ENCODE measurements at places on chromosomes 6 and 20.

- no peak for DNase-seq
These were observed 11.0 kb upstream of the SLC22A1 start for GRCh38 chr6:160110586-160111123.

DNA sequence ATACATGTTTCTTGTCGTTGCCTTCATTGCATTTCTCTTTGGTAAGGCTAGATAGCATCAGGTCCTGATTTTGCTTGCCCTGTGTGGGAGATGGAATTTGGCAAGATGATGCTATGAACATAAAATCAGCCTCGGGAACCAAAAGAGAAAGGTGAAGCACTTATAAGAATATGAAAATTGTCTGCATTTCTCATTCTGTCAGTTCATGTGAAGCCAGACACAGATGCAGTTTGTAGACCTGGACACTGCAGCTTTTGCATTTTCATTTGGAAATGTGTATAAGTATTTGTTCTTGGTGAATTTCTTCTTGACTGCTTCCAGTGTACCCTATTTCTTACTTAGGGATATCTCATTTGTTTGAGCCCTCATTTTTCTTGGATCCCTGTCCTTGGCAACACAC lies 1.3 kb downstream of the YWHAB start:
- no peak for DNase-seq

DNA sequence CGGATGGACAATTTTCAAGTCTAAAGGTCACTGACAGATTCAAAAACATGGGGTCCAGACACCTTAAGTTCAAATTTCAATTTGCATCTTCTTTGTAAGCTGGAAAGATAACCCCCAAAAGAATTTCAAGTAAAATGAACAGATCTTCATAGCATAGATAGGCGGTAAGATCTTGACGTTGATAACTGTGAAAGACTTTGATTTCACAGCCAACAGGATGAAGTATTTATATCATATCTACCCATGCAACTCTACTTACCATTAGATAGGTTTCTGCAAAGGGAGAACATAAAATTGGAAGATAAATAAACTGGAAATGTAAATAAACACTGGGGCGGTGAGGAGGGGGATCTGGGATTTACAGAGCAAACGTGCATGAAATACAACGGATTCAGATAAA lies 137.8 kb downstream of the IPCEF1 start:
- DNase-seq = no peak

- DNase-seq = no peak
These were observed 72.8 kb upstream of the E2F3 start for GRCh38 chr6:20328924-20329300.

GRCh38 chr6:111441678-111442243 lies 41.3 kb downstream of the REV3L start:
- no peak for DNase-seq

DNA sequence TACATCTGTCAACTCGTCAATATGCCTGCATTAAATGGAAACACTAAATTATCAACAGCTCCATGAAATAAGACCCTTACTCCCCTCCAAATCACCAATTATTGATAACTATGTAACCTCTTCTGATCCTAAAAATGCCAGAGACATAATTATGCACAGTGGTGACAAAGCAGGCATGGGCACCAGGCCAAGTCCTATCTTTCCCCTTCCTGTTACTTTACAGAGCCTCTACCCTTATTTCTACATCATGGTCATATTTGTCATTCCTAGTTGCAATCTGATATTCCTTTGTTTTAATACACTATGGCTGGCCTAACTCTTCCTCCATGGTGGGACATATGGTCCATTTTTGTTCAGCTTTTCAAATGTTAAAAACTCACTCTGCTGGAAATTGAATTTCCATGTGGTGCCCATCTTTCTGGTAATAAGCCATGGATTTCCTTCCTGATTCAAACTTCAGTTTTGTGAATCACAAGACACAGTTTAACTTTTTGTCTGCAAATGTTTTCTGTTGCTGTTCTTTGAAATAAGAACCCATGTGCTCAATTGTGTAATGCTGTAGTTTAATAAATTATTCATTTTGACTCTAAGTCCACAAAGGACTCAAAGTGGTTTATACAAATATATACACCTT lies 41.8 kb upstream of the ARFGEF2 start:
- DNase-seq = no peak

GRCh38 chr6:129370268-129370916 lies 339.6 kb downstream of the ARHGAP18 start:
- DNase-seq = no peak

GRCh38 chr6:133641104-133641503 lies 247.8 kb upstream of the TCF21 start:
- no peak for DNase-seq

DNA sequence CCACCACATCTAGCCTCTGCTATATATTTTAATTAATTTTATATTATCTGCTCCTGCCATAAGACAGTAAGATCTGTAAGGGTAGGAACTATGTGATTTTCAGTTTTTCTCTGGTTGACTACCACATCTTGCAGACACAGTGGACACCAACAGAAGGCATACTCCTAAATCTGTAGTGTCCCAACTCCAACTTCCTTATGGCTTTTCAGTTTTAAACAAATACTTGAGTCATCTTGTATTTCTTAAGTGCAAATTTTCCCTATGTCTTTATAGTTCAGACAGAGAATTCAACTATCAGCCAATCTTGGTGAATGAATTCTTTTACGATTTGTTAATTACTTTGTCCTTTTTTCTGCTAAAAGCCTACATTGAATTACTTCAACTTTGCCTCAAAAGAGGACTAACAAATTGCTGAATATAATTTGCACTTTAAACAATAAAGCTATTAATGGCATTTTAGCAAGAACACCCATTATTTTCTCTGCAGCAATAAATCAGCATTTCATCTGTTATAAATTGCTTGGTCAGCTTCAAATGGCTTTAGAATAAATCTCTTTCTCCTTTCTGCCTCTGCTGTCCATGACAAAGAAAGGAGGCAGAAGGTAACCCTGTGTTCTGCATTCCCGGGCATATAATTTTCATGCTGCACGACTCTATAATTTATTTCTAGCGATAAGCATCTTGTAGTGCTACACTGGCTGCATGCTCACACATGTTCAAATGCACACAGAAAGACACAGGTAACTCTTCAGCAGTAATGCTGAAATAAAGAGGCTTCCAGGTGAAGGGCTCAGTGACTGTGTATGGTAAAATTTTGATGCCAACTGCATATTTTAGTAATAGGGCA lies 144.8 kb downstream of the BACH2 start:
- no peak for DNase-seq

DNA sequence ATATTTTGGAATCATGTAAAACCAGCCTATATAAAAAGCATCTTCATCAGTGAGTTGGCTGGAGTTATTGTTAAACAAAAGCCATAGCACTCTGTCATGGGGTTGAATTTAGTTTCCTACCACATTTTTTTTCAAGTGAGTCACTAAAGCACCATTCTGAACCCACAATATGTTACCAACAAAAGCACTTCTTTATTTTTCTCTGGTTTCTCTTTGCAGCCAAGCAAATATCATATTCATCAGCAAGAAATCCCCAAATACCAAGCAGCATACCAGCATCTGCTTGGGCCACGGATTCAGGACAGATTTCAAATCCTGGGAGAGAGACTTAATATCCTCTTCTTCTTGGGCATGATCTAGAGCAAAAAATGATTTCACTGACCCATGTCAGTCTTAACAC lies 441.4 kb downstream of the BCKDHB start:
- DNase-seq = no peak

- no peak for DNase-seq
These were observed 4.6 kb downstream of the CST7 start for GRCh38 chr20:24953621-24954133.

DNA sequence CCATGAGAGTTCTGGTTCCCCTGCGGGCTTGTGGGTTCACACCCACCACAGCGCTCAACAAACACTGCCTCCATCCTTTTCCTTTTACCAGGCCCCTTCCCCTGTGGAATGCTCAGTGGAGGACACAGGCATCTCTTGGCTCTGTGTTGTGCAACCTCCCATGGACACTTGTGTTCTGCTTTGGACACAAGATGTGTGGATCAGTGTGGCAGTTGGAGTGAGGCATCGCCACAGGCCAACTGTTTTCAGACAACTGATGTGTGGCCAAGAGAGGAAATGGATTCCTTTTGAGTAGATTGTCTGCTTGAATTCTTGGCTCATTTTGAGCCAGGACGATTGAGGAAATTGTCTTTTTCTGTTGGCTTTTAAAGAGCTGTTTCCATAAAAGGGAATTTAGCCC lies 26.8 kb downstream of the CST8 start:
- no peak for DNase-seq

DNA sequence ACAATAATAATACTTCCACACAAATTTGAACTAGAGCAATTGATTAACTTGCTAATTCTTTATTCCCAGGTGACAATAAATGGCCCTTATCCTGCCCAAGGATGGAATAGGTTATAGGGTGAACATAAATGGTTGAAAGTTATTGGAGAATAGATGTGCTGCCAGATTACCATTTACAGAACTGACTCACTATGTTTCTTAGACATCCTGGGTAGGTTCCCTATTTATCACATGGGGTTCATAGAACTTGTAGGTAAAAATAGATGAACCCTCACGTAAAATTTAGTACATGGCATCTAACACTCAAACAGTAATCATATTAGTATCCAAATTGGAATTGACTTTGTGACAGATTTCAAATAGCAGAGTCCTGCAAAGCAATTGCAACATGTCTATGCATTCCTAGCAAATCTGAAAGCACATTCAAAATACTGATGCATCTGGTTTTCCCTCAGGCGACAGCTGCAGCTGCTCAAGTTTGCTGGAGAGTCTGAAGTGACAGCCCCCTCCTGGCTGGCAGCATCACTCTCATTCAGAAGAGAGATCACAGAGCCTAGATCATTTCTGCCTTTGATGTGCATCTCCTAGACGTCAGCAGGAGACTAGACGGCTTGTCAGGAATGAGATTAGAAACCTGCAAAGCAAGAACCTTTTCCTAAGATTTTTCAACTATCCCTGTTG lies 80.2 kb upstream of the RNF217 start:
- no peak for DNase-seq

DNA sequence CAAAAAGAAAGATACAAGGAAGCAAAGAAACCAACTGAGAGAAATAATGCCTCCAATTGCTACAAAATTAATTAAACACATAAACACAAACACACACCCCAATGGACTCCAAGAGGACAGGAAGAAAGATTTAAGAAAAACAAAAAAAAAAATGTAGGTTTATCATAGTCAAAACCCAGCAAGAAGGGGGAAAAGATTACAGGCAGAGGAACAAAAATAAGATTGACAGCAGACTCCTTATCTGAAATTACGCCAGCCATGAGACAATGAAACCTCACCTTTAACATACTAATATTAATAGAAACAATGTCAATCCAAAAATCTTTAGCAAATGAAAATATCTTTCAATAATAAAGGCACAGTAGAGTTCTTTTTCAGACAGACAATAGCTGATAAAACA lies 155.8 kb downstream of the RNGTT start:
- DNase-seq = no peak

DNA sequence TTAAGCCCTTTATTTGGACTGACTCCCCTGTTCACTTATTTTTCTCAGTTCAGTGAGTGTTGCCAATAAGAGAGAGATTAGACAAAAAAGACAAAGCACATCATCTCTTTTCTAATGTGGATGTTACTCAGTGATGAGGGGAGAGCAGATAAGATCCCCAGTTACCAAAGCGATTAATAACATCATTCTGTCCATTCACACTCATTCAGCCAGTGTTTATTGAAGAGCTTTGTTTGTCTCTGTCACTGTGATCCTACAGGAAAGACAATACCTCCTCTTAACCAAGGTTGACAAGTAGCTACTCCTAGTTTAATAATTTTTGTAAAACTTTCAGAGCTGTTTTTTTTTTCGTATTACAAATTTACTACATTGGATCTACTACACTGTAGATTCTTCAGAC lies 163.0 kb downstream of the EYA4 start:
- DNase-seq = no peak

- no peak for DNase-seq
These were observed 70.3 kb downstream of the HIVEP2 start for GRCh38 chr6:142874676-142875075.

- no peak for DNase-seq
These were observed 9.3 kb downstream of the ADNP start for GRCh38 chr20:50921803-50922501.
